ENCODE measurements at places on chromosomes 16 and 17. TPM values are rescaled to one million over a fixed set of nuclear protein-coding genes. Genes with fewer than 3 reads are reported as not detected.

SBK1 gene
- 0.23 TPM for total RNA-seq

NPIPA3 gene
- 0.73 TPM for total RNA-seq

GAST gene
- not detected for total RNA-seq

MT1E gene
- total RNA-seq: 15.1 TPM

NFATC3 gene
- 22.8 TPM for total RNA-seq

CXCL16 gene
- total RNA-seq: 18.0 TPM

KRTAP4-4 gene
- not detected for total RNA-seq

GAS2L2 gene
- not detected for total RNA-seq

HOXB9 gene
- total RNA-seq: 14.5 TPM

TACO1 gene
- 18.9 TPM for total RNA-seq

WNT9B gene
- total RNA-seq: not detected

LITAFD gene
- total RNA-seq: not detected

DPEP2 gene
- total RNA-seq: 0.23 TPM

NCBP3 gene
- total RNA-seq: 23.2 TPM

LRRC36 gene
- total RNA-seq: 1.4 TPM
